CD8-positive, alpha-beta memory T cell (primary cell): ENCODE measurements at places on chromosomes 7 and 10. TPM values are rescaled to one million over a fixed set of nuclear protein-coding genes. Genes with fewer than 3 reads are reported as not detected.

DNA sequence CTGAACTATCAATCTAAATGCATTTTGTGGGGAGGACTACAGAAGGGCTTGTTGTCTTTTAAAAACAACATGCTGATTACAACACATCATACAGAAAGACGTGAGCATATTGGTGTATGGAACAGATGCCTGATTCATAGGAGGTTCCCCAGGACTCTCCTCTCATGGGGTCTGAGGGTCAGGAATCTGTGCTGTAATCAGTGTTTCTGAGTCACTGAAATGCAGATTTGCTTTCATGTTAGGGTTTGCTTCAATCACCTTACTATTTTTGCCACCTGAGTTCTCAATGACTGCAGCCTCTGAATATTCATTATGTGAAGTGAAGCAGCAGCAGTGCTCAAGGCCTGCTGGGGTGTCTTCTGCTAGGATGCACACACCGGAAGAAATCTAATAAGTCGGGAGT lies 550 bp upstream of the ANK3 start:
- H3K27ac ChIP-seq, result no peak overlapping the region
- H3K4me3 ChIP-seq, result no peak overlapping the region
- H3K27me3 ChIP-seq, result no peaks in the 10 kb centered on the region
- no peak for DNase-seq
- H3K36me3 ChIP-seq, result no peaks in the 10 kb centered on the region

HABP2 gene
- not detected for total RNA-seq

GRCh38 chr10:50033481-50033880 lies 34.3 kb upstream of the WASHC2A start:
- H3K27ac ChIP-seq, result no peak overlapping the region
- H3K4me3 ChIP-seq, result no peak overlapping the region
- no peak for DNase-seq
- no peaks in the 10 kb centered on the region for H3K36me3 ChIP-seq

DNA sequence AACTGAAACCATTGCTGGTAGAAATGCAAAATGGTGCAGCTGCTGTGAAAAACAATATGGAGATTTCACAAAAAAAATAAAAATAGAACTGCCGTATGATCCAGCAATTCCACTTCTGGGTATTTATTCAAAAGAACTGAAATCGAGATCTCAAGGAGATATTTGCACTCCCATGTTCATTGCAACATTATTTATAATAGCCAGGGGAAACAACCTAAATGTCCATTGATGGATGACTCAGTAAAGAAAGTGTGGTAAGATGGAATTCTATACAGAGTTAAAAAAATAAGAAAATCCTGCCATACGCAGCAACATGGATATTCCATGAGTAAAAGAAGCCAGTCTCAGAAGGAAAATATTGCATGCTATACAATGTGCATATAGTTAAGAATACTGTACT lies 290.6 kb upstream of the GHITM start:
- no peaks in the 10 kb centered on the region for H3K27me3 ChIP-seq
- H3K4me1 ChIP-seq, result no peaks in the 10 kb centered on the region
- no peak overlapping the region for H3K4me3 ChIP-seq

GRCh38 chr7:94513565-94513860 lies 3.9 kb downstream of the CASD1 start:
- no peaks in the 10 kb centered on the region for H3K27me3 ChIP-seq
- H3K4me1 ChIP-seq, result peaks cover 25% of the 10 kb centered on the region
- H3K36me3 ChIP-seq, result no peaks in the 10 kb centered on the region
- DNase-seq, result no peak
- H3K27ac ChIP-seq, result no peak overlapping the region
- no peak overlapping the region for H3K4me3 ChIP-seq

- no peaks in the 10 kb centered on the region for H3K36me3 ChIP-seq
- H3K4me3 ChIP-seq, result peak within 1 kb of the TSS; percentile 51
- H3K4me1 ChIP-seq, result peaks cover 7% of the 10 kb centered on the region
- peak; percentile 20 for DNase-seq
- no peak within 1 kb of the TSS for H3K27ac ChIP-seq
Measured at GRCh38 chr7:45088821-45089340, at the start of gene NACAD. Gene NACAD (minus strand): TSS chr7:45088969. CDS start chr7:45088894, 75 bp downstream.

DNA sequence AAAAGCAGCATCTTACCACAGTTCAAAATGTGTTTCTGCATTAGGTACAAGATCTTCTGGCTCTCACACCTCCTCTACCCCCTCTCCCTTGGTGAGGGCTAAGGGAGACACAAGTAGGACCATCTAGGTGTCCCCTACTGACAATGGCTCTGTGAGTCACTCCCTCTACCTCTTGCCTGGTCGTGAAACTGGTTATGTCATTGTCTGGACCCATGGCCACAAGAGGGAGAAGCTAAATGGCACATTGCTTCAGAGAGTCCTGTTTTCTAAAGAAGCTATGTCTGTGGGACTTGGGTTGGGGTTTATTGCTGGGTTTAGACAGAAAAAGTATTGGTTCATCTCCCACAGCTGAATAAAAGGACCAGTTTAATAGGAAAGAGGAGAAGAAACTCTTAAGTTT lies 4.0 kb upstream of the PLXNA4 start:
- H3K4me1 ChIP-seq, result peaks cover 7% of the 10 kb centered on the region
- H3K36me3 ChIP-seq, result no peaks in the 10 kb centered on the region
- H3K27me3 ChIP-seq, result peaks cover 16% of the 10 kb centered on the region
- H3K27ac ChIP-seq, result no peak overlapping the region

DNA sequence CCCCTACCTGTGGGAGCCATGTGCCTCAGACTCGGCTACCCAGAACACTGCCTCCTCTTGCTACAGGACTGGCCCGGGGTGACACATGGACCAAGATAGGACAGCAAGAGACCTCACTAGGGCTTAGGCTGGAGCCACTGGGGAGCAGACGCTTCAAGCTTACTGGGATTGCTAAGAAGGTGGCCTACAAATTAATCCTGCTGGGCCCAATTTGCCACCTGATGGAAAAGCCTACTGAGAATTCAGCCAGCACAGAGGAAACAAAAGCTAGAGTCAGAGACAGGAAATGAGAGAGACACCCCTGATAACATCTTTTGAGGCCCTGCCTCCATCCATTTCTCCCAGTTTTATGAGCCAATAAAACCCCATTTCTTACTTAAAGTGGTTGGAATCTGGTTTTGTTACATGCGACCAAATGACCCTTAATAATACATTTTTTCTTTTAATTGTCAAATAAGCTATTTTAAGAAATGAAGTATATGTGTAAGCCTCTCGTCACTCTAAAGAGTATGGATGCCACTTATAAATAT lies 282.1 kb downstream of the CXCL12 start:
- DNase-seq, result no peak
- no peaks in the 10 kb centered on the region for H3K4me1 ChIP-seq
- H3K36me3 ChIP-seq, result no peaks in the 10 kb centered on the region
- no peaks in the 10 kb centered on the region for H3K27me3 ChIP-seq
- H3K27ac ChIP-seq, result no peak overlapping the region
- no peak overlapping the region for H3K4me3 ChIP-seq

BHLHA15 gene
- not detected for total RNA-seq

GRCh38 chr7:89780291-89780690 lies 374.0 kb upstream of the STEAP1 start:
- H3K4me3 ChIP-seq, result no peak overlapping the region
- no peak overlapping the region for H3K27ac ChIP-seq
- no peaks in the 10 kb centered on the region for H3K36me3 ChIP-seq
- H3K27me3 ChIP-seq, result no peaks in the 10 kb centered on the region

GRCh38 chr7:22150221-22150620 lies 204.5 kb upstream of the CDCA7L start:
- H3K4me3 ChIP-seq, result no peak overlapping the region
- H3K36me3 ChIP-seq, result no peaks in the 10 kb centered on the region
- no peaks in the 10 kb centered on the region for H3K27me3 ChIP-seq
- H3K27ac ChIP-seq, result no peak overlapping the region
- DNase-seq, result no peak

DNA sequence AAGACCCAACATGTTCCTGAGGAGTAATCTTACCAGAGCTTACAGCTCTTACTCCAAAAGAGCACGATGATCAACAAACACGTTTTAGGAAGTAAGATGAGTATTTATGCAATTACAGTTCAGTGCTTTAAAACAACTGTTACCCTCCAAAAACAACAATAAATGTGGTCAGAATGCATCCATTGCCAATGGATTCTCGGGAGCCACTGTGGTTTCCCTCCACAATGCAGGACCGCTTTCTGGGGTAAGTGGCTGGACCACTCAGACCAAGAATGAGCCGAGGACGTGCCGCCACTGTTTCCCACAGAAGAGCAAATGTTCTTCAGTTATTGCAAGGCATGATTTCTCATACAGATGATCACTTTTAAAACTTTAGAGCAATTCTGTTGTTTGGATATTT lies 232.3 kb upstream of the MKLN1 start:
- no peaks in the 10 kb centered on the region for H3K36me3 ChIP-seq
- no peak for DNase-seq
- peaks cover 67% of the 10 kb centered on the region for H3K4me1 ChIP-seq

DNA sequence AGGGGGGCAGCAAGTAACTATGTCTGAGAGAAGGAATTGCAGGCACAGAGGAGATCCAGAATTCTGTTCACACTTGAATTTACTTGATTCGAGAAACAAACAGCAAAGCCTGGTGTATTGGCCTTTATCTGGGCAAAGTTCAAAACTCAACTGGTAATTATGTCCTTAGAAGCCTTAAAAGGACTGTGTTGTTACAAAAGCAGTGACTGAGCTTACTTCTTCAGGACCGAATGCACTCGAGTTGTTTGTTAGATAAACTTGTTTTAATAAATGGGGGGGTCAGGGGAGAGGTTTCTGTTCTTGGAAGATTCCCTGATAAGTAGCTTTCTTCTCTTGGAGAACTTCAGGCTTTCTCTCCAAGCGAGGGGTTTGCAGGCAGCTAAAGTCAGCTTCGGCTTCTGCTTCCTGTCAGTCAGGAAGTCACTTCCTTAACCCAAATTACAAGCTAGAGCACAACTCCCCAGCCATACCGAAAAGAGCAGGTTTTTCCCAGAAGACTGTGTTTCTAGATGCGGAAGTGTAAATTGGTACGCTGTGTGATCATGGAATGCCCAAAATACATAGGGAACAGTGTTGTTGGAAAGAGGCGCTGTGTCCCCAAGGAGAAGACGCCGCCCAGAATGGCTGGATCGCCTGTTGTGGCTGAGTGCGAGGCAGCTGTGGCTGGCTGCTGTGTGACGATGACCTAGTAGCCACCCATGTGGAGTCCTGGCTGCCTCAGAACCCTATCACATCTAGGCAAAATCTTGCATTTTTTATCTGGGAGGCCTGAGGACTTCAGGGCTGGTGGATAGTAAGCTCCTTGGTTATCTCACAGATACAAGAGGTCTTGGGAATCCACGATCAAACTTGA lies 110.4 kb downstream of the TCF7L2 start:
- no peak for DNase-seq
- H3K4me1 ChIP-seq, result peaks cover 12% of the 10 kb centered on the region
- H3K36me3 ChIP-seq, result no peaks in the 10 kb centered on the region

ASIC3 gene
- total RNA-seq, result 3.6 TPM

GRCh38 chr10:63698787-63699150 lies 177.6 kb downstream of the REEP3 start:
- H3K27ac ChIP-seq, result no peak overlapping the region
- H3K4me1 ChIP-seq, result no peaks in the 10 kb centered on the region
- H3K4me3 ChIP-seq, result no peak overlapping the region
- no peaks in the 10 kb centered on the region for H3K27me3 ChIP-seq

RBM20 gene
- 0.09 TPM for total RNA-seq

NOLC1 gene
- total RNA-seq, result 304 TPM

GRCh38 chr10:6637053-6637452 lies 57.0 kb upstream of the PRKCQ start:
- H3K4me1 ChIP-seq, result peaks cover 11% of the 10 kb centered on the region
- H3K4me3 ChIP-seq, result no peak overlapping the region
- no peak for DNase-seq
- H3K27me3 ChIP-seq, result no peaks in the 10 kb centered on the region

CCDC172 gene
- total RNA-seq, result not detected
